ENCODE measurements at places on chromosomes 2 and 18. TPM values are rescaled to one million over a fixed set of nuclear protein-coding genes. Genes with fewer than 3 reads are reported as not detected.

Gene ALPG
- total RNA-seq, result not detected

Gene GKN1
- total RNA-seq, result not detected

Gene KIF1A
- 2.0 TPM for total RNA-seq

Gene WNT6
- 0.34 TPM for total RNA-seq

Gene TTN
- total RNA-seq, result 4,653 TPM

Gene PROM2
- 0.37 TPM for total RNA-seq

Gene LRRC30
- total RNA-seq, result not detected

Gene ANKAR
- total RNA-seq, result 1.8 TPM

Gene ANTXR1
- total RNA-seq, result 23.0 TPM
